KBM-7 (cell line): ENCODE measurements at places on chromosomes 3 and 15.

DNA sequence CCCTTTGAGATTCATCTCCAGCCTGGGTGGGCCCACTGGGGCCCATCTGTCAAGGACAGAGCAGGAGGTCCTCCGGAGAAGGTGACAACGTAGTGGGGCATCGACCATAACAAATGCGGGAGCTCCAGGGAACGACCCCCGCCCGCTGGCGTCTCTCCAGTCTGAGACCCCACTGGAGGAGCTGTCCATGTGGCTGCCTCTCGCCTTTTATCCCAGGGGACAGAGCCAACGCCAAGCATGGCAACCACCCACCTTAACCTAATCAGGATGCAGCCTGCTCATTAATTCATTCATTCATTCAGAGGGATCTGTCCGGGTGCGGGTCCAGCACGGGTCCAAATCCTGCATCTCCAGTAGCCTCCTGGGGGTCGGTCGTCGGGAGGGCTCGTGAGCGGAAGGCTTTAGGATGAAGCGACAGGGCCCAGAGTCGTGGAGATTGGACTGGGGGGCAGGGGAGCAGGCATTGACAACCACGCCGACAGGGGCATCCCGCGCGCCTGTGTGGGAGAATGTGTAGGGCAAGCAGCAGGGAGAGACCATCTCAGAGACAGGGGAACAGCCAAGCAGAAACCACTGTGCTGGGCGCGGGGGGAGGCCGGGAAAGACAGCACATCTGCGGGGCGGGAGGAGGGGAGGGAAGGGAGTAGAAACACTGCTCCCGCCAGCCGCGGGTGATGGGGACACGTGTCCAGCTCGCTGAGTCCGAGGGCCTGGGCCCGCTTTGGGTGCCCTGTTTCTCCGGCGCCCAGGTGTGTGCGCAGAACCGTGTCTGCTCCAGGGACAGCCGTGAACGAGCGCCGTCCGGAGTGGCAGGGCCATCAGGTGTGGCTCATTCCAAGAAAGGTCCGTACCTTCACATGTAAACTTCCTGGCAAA lies 1.9 kb downstream of the PIGZ start:
- DNase-seq: no peak

GRCh38 chr3:71061581-71061980 lies 521.9 kb downstream of the FOXP1 start:
- DNase-seq: no peak

DNA sequence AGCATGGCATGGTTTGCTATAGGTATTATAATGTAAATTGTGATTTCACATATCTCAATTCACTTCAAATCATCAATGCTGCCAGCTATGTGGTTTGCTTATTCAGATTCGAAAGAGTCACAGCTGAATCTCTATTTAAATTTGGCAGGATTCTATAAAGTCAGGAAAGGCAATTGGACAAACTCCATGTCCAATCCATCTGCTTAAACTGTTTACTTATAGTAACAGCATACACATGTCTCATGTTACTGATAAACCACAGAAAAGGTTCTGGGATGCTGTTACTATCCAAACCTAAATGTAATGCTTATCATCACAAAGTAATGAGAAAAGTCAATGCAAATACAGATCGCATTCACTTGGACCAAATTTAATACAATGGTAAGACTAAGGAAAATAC lies 229.7 kb downstream of the ISL2 start:
- no peak for DNase-seq

DNA sequence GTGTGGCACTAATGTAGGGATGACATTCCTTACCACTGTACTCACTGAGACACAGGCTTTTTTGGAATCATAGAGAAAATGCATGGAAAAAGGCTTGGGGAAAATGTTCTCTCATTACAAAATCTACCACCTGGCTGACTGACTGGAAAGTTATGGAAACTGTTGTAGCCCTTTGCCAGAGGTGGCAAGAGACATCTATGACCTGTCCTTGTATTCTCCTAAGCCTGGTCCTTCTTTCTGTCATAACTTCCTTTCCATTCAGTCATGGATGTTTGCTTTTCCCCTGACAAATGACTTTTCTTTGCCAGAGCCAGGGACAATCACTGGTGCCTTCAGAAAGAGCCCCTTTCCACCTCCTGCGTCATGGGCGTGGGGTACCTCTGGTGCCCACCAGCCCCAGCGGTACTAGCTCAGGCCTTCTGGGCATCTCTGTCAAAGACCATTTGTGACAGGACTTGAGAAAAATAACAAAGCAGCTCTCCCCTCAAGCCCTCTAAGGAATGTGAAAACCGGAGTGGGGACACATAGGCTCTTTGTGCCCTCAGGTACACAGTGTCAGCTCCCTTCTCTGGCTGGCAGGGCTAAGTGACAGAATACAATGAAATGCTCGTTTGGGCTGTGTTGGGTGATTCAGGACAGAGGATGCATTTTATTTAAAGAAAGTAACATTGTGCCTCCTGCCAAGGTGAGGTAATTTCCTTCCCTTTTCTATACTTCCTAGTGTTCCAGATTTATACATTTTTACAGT lies 381.1 kb upstream of the RASGRP1 start:
- no peak for DNase-seq

GRCh38 chr3:52144034-52144795 lies 10.0 kb downstream of the POC1A start:
- peak; percentile 84 for DNase-seq

GRCh38 chr15:69727121-69727924 lies 274.7 kb downstream of the RPLP1 start:
- no peak for DNase-seq

DNA sequence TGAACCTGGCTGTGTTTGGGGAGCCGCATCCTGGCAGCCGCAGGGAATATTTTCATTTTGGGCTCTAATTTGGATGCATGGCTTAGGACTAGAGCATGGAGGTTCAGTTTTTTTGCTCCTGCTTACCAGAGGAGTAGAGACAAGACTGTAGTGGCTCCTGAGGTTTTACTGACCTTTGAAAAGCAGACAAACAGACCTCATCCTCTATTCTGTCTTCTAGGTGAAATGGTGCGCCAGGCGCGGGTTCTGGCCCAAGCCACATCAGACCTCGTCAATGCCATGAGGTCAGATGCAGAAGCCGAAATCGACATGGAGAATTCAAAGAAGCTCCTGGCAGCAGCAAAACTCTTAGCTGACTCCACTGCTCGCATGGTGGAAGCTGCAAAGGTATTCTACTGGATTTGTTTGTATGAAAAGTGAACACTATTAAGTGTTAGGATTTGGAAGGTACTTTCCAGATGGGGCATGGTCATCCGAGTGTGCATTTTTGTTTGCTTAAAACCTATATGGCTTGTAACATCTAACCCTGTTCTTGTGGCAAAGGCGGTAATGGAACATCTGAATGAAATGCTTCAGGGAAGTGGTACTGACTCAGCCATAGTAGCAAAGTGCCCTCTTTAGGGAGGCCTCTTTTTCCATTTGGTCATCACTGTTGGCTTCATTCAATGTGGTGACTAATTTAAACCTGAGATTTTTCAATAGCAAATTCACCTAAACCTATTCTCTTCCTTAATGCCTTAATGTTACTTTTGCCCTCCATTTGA lies 330.7 kb upstream of the TPM1 start:
- DNase-seq: no peak

DNA sequence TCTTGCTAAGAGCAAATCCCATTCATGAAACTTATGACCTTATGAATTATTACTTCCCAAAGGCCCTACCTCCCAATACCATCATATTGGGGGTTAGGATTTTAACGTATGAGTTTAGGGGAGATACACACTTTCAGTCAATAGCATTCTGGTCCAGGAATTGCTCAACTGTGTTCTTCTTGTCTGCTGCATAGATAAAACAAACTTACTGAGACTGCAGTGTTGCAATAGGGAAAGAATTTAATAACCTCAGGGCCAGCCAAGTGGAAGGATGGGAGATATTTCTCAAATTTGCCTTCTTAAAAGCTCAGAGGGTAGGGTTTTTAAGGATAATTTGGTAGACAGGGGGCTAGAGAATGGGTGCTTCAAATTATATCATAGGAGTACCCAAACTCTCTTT lies 625.8 kb downstream of the OTOL1 start:
- DNase-seq: no peak

DNA sequence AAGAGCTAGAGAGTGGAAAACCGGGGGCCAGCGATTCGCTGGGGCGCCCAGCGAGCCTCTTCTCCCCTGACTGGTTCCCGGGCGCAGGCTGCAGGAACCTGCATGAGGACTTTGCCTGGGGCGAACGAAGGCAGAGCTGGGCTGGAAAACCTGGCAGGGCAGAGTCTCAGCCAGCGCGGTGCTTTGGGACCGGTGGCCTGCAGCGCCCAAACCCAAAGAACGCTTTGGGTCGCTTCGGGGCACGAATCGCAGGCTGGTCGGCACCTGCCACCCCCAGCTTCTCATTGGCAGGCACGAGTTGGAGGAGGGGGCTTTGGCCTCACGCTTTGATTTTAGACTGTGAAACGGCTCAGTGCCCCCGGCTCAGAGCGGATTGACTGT lies 3.0 kb downstream of the ONECUT1 start:
- DNase-seq: no peak

GRCh38 chr3:54573858-54574257 lies 354.0 kb downstream of the LRTM1 start:
- no peak for DNase-seq

- no peak for DNase-seq
Measured at GRCh38 chr3:119329551-119329950, 35.4 kb downstream of the ARHGAP31 start.

- DNase-seq: no peak
Measured at GRCh38 chr3:85304360-85304964, 345.7 kb downstream of the CADM2 start.

- no peak for DNase-seq
Measured at GRCh38 chr15:48798319-48798718, 12.6 kb downstream of the CEP152 start.

DNA sequence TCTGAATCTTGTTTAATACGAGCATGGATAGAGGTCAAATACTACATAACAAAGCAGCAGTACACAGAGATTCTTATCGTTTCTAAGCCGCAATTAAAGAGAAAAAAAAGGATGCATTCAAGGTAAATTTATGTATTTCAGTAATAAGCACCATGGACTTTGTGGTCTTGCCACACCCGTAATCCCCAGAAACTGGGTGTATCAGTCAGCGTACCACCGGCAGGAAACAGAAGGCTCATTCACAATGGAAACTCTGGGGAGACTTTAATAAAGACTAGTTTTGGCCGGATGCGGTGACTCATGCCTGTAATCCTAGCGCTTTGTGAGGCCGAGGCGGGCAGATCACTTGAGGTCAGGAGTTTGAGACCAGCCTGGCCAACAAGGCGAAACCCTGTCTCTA lies 81.9 kb upstream of the ZNF280D start:
- DNase-seq: peak; percentile 94

GRCh38 chr3:71599416-71599815 lies 15.9 kb upstream of the FOXP1 start:
- DNase-seq: no peak

DNA sequence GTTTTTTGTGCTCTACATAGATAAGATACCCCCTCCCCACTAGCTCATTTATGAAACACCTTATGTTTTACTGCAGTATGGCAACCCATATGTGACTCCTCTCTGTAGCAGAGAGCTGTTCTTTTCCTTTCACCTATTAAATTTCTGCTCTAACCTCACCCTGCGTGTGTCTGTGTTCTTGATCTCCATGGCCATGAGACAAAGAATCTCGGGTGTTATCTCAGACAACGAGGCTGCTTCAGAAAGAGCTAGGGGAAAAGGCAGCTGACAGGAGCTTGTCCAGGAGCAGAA lies 18.0 kb downstream of the CCR8 start:
- DNase-seq: no peak

- no peak for DNase-seq
Measured at GRCh38 chr3:117217760-117218316, 508.3 kb downstream of the TUSC7 start.

- DNase-seq: no peak
Measured at GRCh38 chr3:138081371-138082084, 33.9 kb downstream of the DZIP1L start.

- no peak for DNase-seq
Measured at GRCh38 chr3:100973594-100973993, 19.6 kb downstream of the ABI3BP start.

DNA sequence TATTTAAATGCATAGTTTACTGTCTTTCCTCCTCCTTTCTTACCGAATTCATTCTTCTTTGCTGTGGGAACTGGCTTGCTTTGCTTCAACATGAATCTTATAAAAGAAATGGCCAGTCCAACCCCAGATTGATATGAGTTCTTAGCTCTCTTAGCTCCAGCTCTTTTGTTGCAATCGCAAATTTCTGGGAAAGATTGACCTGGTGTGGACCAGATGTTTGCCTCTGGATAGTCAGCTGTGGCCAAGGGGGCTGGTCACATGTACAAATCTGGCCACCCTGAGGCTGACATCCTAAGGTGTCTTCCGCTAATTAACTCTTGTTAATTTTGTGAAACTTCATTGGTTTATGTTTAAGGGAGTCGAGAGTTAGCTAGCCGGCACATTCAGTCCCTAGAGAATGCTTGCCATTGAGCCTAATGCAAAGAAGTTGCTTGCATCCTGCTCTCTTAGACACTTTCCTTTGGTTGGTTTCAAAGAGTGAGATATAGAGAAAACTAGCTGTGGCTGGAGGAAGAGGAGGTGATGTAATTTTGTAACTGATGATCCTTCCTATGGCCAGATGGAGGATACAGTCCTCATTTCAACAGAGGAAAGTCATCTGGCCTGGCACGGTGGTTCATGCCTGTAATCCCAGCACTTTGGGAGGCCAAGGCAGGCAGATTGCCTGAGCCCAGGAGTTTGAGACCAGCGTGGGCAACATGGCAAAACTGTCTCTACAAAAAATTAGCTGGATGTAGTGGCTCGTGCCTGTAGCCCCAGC lies 162.4 kb downstream of the ADAMTSL3 start:
- DNase-seq: no peak

GRCh38 chr3:20608054-20608738 lies 422.2 kb upstream of the SGO1 start:
- no peak for DNase-seq

- no peak for DNase-seq
Measured at GRCh38 chr3:48623851-48624547, 2.4 kb upstream of the TMEM89 start.

- DNase-seq: no peak
Measured at GRCh38 chr3:79979990-79980389, 212.2 kb upstream of the ROBO1 start.

DNA sequence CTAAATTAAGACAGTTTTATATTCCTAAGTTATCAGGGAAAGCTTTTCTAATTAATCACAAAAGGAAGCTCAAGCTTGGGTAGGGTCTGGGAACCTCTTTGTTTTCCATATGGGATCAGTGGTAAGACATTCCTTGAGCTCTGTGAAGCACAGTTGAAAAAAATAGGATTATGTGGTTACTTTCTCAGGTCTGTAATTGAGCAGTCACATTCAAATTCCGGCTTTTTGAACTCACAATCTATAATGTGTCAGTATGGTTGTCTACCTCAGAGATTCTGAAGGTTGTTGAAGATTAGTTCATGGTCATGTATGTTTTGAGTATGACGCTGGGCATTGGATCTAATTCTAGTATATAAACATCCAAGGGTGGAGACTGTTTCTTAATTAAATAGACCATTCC lies 364.5 kb downstream of the LPP start:
- no peak for DNase-seq
